GM13977 (cell line): ENCODE measurements at places on chromosomes 2 and 18.
A peak's percentile ranks its signal among the peaks of the same experiment; 100 is the strongest.

DNA sequence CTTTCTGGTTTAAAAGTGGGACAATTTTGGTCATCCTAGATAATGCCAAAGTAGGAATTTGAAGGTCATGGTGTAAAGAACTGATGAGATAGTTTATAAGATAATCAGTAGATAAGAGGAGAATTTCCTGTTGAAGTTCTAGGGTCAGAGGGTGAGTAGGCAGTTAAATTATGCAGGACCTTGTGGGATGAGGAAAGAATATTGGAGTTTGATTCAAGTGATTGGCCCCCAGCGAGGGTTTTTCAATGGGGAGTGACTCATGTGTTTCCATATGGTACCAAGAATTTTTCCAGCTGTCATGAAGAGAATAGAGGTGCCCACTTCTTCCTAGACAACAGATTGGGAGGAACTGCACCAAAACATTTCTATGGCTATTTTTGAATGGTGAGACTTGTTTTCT is 940.2 kb upstream of the ZEB2 start:
- DNase-seq = no peak

DNA sequence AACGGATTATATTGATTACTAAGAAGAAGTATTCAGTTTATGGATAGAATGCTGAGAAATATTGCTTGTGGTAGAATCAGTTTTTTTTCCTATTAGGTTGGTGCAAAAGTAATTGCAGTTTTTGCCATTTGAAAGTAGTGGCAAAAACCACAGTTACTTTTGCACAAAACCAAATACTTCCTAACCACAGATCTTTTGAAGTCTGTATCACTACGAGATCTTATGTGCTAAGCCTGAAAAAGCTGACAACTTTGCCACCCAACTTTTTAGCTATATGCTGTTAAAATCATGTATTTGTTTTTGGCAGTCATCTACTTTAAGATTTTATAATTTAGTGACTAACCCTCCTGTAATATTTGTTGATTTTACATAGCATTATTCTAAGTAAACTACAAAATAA is 24.6 kb downstream of the DNAJC10 start:
- DNase-seq = no peak

DNA sequence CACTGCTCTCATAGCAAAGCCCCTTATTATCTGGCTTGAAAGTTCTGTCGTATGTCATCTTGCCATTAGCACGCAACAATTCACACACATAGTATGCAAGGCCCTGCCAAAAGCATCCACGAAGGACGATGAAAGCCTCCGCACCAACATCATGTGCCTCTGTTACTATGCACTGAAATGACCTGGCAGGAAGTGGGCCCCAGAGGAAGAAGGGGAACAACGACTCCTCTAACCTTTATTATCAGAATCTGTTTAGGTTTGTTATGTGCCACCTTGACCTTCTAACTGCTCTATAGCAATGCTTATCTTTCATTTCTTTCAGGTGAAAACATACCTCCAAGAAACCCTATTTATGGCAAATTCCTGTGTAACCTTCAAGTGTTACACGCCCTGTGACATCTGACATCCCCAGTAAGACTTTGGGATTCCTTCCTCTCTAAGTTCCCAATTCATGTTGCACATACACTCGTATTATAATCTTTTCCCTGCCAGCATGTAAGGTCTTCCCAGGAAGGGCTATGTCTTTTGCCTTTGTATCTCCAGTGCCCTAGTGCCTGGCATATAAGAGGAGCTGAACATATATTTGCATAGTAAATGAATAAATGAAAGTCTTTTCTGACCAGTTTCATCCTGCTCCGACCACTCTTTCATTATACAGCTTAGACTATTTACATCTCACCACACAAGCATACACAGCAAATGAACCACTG is 7.0 kb upstream of the NDUFV2 start:
- DNase-seq = peak; percentile 50

DNA sequence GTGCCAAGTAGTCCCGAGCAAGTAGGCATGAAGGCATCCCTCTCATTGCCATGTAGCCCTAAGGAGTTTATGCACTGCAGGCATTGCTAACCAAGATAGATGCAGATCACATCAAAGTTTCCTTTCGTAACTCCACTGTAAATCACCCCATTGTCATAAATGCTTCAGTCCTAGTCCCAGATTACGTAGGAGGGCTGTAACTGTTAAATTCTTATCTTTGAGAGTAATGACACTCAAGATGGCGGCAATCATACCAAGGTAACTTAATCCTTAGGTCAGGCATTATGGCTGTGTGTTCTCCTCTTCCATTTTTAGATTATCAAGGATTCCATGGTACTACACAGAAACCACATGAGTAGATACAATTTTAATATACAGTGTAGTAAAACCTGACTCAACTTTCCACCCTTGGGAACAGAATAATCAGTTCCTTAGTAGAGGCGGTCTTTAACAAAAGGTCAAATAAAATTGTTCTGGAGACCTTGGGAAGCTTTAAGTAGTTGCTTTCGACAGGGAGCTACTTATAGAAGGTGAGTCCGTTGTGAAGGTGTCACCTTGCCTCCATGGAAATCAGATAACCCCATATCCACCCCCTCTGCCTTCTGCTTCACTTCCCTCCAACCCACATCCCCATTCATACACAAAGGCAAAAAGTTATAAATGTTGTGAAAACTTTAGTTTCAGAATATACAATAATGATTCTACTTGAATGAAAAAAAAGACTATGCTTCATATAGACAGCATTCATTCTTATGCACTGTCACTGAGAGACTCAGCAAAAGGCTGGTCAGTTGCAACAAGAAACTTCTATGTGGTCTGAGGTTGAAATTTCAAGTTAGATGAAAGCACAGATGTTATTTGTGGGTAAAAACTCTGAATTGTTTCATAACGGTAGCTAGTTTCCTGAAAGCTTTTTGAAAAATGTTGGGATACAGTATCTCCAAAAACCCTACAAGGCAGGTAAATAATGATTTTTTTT is 64.8 kb upstream of the GALNT5 start:
- DNase-seq = no peak

DNA sequence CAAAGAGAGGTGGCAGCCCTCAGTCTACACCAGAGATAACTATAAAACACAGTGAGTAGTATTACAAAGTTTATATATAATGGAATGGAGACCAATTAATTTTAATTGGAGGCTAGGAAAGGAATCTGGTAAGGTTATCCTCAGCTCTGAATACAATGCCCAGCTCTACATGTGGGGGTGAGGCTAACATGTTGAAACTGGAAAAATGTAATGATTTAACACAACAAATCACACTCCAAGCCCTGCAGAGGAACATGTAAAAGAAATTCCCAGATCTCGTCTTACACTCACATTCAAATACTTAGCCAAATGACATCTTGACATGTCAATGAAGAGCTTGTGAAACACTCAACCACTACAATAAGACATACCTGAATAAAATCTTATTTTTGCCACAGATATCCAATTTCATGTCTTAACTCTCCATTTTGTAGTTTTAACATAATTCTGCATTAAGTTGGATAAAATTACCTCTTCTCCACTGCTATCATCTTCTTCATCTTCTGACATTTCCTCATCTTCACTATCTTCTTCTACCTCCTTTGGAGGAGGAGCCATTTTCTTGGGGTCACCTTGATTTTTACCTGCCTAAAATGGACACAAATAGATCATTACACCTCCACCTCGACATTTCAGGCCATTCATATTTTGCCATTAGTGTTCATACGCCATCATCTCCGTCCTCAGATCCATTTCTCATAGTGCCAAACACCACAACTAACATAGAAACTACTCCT is 1.4 kb downstream of the NCL start:
- DNase-seq = no peak

- no peak for DNase-seq
Measured at GRCh38 chr2:145587922-145588321, 1068.0 kb upstream of the ZEB2 start.

DNA sequence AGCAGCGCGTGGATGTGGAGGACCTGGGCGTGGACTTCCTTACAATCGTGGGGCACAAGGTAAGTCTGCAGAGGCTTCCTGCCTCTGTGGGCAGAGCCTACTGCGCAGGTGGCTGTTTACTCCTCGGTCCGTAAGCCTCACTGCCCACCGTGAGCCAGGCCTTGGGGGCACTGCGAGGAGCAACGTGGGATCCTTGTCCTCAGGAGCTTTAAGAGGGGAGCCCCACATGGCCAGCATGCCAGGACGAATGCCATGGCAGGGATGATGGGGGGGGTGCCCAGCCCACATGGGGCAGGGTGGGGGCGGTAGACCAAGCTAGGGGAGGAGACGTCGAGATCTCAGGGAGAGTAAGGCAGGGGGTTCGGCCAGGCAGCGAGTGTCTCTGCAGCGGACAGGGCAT is 18.0 kb upstream of the ESPNL start:
- no peak for DNase-seq

DNA sequence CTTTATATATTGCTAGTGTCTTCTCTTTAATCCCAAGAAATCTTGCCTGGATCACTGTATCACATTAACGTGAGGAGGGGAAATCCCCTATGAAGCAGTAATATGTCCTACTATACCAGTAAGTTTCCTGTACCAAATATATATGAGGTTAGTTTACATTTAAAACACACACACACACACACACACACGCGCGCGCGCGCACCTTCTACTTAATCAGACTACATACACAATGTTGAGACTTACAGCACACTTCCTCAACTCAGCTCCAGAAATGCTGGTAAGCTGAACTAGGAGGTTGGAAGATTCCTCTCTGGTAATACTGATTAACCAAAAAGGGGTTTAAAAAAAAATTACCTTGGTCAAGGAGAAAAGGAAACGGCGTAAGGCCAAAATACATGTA is 49.3 kb downstream of the USP34 start:
- DNase-seq = no peak

GRCh38 chr2:230155359-230155758 is 64.4 kb downstream of the SP110 start:
- no peak for DNase-seq

- no peak for DNase-seq
Measured at GRCh38 chr18:2908166-2908945, 61.5 kb downstream of the EMILIN2 start.

GRCh38 chr18:67865400-67865799 is 348.9 kb upstream of the DSEL start:
- DNase-seq = no peak

- DNase-seq = no peak
Measured at GRCh38 chr18:22084547-22084946, 84.8 kb upstream of the GATA6 start.

DNA sequence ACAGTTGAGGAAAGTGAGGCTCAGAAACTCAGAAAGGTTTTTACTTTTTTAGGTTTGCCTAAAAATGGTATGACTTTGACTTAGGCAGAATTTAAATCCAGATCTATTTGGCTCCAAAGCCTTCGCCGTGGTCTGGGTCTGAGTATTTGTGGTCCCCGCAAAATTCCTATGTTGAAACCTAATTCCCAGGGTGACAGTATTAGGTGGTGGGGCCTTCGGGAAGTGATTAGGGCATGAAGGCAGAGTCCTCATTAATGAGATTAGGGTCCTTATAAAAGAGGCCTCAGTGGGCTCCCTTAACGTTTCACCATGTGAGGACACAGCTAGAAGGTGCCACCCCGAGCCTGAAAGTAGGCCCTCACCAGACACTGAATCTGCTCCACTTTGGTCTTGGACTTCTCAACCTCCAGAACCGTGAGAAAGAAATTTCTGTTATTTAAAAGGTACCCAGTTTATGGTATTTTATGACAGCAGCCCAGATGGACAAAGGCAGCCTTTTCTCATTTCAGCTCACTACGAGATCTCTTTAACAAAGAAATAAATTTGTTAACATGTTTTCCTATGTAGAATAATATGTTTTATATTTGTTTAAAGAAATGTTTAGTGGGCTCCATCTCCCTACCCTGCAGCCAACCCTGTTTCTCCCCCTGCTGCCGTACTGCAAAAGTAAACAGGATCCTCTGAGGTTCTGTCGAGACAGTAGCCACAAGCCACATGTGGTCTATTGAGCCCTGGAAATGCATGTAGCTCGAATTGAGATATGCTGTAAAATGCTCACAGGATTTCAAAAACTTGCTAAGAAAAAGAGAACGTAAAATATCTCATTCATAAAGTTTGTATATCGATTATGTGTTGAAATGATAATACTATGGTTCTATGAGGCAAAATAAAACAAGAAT is 80.6 kb downstream of the MOGAT1 start:
- DNase-seq = no peak

DNA sequence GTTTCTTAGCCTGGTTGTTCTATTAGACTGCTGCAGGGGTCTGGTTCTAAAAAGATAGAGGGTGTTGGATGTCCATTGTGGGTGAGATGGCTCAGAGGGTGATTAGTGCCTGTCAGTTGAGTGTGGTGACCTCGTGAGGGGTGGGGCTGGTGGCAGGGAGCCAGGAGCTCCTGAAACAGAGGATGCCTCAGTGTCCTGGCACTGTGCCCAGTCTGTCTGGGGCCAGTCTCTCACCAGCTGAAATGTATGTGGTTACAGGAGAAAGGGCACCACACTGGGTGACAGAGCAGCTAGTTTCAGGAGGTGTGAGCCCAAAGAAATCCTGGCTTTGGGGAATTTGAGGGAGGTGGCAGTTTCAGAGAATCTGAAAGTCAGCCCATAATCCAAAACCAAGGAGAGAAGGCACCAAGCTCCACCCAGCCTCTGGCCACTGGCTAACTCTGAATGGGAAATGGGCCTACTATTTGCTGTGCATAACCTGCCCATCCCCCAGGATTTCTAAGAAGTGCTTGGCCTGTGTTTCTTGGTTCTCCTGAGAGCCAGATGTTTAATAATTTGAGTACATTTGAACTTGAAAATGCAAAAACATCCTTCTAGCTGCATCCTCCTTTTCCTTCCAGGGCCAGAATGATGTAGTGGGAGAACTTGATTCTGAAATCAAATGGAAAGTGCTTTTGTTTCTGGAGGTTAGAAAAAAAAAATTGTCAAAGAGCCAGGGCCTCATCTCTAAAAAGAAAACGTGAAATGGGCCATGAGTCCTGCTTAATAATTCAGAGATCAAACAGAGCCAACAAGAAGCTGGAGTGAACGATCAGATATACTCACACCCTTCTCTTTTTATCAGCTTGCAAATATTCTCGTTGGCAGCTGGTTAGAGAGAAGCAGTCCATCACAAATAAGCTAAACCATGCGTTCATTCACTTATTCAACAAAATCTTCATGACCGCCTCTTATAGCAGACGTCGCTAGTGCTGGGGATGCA is 92.3 kb downstream of the B3GNT2 start:
- DNase-seq = no peak

DNA sequence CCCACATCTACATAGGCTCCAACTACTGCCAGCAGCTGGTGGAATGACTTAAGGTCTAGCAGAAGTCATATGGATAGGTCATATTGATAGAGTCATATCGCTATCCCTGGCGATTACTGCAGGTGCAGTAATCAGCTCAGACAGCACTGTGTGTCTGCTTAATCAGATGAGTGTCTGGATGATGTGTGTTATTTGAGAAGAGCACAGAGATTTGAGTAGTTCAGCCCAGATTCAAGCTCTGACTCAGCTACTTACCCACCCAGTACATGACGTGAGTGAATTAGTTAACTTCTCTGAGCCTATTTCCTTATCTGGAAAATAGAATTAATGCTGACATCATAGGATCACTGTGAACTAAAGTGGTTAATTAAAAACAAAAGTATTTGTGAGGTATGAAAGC is 78.9 kb downstream of the EHD3 start:
- no peak for DNase-seq

DNA sequence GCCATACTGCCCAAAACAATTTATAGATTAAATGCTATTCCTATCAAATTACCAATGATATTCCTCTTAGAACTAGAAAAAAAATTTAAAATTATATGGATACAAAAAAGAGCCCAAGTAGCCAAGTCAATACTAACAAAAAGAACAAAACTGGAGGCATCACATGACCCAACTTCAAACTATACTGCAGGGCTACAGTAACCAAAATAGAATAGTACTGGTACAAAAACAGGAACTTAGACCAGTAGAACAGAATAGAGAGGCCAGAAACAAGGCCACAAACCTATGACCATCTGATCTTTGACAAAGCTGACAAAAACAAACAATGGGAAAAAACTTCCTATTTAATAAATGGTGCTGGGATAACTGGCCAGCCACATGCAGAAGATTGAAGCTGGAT is 86.1 kb upstream of the KYNU start:
- DNase-seq = no peak
